ENCODE measurements at places on chromosomes 6 and 20.
A peak's percentile ranks its signal among the peaks of the same experiment; 100 is the strongest.

- DNase-seq, result peak; percentile 15
Observed at GRCh38 chr6:130018744-130019325, 454 bp downstream of the L3MBTL3 start.

DNA sequence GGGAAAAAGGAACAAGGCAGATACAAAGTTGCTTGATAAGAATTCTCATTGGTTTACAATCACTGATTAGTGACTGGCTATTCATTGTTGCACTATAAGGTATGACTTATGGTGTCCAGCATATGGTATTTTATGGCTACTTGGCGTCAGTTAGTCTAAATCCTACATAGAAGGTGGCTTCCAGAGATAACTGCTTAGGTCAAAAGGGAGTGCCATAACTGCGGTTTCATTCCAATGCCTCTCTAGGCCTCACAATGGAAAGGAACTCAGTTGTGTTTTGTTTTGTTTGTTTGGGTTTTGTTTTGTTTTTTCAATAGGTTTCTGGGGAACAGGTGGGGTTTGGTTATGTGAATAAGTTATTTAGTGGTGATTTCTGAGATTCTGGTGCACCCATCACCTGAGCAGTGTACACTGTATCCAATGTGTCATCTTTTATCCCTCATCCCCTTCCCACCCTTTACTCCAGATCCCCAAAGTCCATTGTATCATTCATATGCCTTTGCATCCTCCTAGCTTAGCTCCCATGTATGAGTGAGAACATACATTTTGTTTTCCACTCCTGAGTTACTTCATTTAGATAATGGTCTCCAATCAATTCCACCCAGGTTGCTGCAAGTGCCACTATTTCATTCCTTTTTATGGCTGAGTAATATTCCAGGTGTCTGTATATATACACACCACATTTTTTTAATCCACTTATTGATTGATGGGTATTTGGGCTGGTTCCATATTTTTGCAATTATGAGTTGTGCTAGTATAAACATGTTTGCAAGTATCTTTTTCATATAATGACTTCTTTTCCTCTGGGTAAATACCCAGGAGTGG is 7.0 kb downstream of the GOPC start:
- no peak for DNase-seq

GRCh38 chr6:142845143-142845571 is 99.8 kb downstream of the HIVEP2 start:
- DNase-seq, result peak; percentile 48

- no peak for DNase-seq
Observed at GRCh38 chr6:82441047-82441855, 77.6 kb downstream of the TPBG start.
